Activated T-cell treated with anti-CD3 and anti-CD28 coated beads, Interleukin-2, amount 50 U/mL, for 72 hours (primary cell): ENCODE measurements at places on chromosomes 12 and 14. TPM values are rescaled to one million over a fixed set of nuclear protein-coding genes. Genes with fewer than 3 reads are reported as not detected.
A peak's percentile ranks its signal among the peaks of the same experiment; 100 is the strongest.

CLEC1A gene
- not detected for total RNA-seq

RIMBP2 gene
- total RNA-seq = 0.14 TPM

GUCY2C gene
- total RNA-seq = not detected

REM2 gene
- 4.6 TPM for total RNA-seq

DNA sequence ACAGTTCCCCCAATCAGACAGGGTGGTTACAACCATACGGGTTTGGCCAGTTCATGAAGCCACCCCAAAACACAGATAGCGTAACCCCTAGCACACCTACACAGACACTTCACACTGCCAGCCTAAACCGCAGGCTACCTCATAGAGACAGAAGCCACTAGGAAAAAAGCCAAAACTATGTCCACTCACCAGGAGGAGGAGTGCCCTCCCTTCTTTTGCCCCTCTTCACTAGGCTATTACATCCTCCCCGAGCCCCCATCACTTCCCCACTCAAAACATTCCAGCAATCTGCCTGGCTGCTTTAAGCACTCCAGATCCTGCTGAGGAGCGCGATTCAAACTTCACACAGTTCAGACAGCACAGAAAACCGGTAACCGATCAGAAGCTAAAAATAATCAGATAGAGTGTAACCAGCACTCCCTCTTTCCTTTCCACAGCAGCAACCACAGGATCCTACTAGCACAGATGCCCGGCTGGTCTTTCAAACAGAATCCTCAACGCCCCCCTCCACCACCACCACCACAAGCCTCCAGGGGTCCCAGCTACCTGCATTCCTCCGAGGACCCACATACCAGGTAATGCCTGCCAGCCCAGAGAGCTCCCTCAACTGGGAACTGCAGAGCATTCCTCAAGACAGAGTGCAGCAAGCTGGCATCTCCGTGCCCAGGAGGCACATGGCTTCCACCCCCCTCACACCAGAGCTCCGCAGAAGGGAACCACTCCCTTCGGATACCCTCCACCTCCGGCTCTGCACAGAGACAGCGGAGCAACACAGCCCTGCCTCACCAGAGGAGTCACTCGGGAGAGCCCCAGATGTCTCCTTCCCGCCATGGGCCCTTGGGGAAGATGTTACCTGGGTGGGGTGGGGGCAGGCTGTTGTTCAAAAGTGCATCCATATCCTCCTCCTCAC, 1.5 kb downstream of the CHD4 start:
- no peak overlapping the region for H3K4me3 ChIP-seq
- peaks cover 33% of the 10 kb centered on the region for H3K36me3 ChIP-seq
- no peaks in the 10 kb centered on the region for H3K27me3 ChIP-seq
- H3K27ac ChIP-seq = peak overlapping the region; percentile 95
- peaks cover 47% of the 10 kb centered on the region for H3K4me1 ChIP-seq

DNA sequence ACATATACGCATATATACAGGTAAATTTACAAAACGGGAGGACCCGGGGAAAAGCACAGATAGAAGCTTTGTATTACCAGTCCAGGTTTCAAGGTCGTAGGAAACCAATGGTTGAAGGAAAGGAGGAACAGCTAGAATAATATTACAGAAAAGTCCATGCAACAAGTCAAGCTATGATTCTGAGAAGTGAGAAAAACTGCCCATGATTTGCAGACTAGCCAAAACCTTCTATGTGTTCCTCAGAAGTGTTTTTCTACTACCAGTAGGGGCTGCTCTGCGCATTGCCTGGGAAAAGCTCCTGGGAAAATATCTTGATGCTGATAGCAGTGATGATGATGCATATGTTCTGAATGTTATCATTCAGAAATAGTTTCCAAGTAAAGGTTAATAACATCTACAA, 2.2 kb downstream of the PDZRN4 start:
- peaks cover 6% of the 10 kb centered on the region for H3K36me3 ChIP-seq
- H3K27ac ChIP-seq = no peak overlapping the region
- H3K4me3 ChIP-seq = no peak overlapping the region
- H3K4me1 ChIP-seq = peaks cover 9% of the 10 kb centered on the region
- peaks cover 39% of the 10 kb centered on the region for H3K27me3 ChIP-seq
- DNase-seq = no peak

DNA sequence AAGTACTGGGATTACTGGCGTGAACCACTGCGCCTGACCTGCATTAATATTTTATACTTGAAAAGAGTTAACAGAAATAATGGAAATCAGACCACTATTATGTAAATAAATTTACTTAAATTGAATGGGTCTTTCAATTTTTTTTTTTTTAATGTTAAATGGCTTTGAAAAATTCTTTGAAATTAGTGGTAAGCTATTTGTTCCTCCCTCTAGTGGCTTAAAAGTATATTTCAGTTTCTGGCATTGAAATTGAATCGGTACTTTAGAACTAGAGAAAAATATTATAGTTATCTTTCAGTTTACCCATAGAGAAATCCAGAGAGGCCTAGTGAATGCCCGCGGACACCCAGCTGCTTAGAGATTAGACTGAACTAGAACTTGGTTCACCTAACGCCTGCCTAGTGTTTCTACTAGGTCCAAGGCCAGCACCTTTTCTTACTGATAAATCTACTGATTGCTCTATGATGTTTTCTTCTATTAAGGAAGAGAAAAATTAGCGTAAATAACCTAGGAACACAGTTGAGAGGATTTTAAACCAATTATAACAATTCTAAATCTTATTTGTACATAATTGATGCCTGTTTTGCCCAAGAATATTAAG, 106.5 kb downstream of the EML1 start:
- no peak overlapping the region for H3K27ac ChIP-seq
- peaks cover 8% of the 10 kb centered on the region for H3K27me3 ChIP-seq
- DNase-seq = no peak

GRCh38 chr12:124599074-124599999, 31.9 kb upstream of the NCOR2 start:
- peaks cover 20% of the 10 kb centered on the region for H3K4me1 ChIP-seq
- no peak overlapping the region for H3K27ac ChIP-seq
- H3K27me3 ChIP-seq = peaks cover 17% of the 10 kb centered on the region
- H3K4me3 ChIP-seq = no peak overlapping the region
- H3K36me3 ChIP-seq = no peaks in the 10 kb centered on the region

DNA sequence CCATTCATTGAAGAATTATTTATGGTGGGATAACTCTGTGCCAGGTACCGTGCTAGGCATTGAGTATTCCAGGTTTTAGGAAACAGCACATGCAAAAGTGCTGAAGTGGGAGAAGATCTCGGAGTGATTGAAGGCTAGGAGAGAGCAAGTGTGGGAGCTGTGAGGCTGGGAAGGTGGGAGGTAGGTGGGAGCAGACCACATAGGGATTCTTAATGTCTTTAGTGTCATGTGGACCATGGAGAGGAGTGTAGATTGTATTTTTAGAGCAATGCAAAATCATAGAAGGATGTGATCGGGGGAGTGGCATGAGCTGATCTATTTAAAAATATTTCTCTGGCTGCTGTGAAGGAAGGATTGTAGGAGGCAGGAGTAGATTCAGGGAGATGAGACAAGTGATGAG, 5.4 kb downstream of the PTPN11 start:
- H3K27ac ChIP-seq = peak overlapping the region; percentile 36
- peak overlapping the region; percentile 43 for H3K4me3 ChIP-seq
- DNase-seq = no peak
- peaks cover 53% of the 10 kb centered on the region for H3K4me1 ChIP-seq
- H3K27me3 ChIP-seq = no peaks in the 10 kb centered on the region

GRCh38 chr12:122126713-122127597, 47.1 kb downstream of the IL31 start:
- DNase-seq = no peak
- no peaks in the 10 kb centered on the region for H3K36me3 ChIP-seq
- no peak overlapping the region for H3K4me3 ChIP-seq
- H3K27me3 ChIP-seq = no peaks in the 10 kb centered on the region

DNA sequence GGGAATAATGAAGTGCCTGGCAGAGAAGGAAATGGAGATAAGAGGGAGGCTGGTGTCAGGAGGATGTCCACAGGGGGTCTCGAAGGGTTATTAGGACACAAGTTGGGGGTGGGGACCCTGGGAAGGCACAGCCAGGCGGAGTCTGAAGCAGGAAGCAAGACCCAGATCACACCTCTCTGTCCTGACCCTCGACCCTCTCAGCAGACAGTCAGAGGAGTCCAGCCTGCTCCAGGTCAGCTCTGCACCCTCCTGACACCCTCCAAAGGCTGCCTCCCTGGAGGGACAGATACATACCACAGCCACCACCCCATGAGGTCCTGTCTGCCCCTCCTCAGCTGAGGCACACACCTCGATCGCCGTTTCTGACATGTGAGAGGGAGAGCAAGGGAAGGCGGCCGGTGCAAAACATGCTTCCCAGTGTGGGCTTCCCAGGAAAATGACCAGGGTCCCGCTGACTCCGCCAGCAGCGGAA, 9.0 kb downstream of the BCL11B start:
- no peaks in the 10 kb centered on the region for H3K27me3 ChIP-seq
- peaks cover 98% of the 10 kb centered on the region for H3K4me1 ChIP-seq
- H3K36me3 ChIP-seq = peaks cover 8% of the 10 kb centered on the region
- peak overlapping the region; percentile 96 for H3K27ac ChIP-seq

- DNase-seq = peak; percentile 44
- H3K4me3 ChIP-seq = peak overlapping the region; percentile 83
- H3K4me1 ChIP-seq = peaks cover 15% of the 10 kb centered on the region
- H3K27me3 ChIP-seq = peaks cover 13% of the 10 kb centered on the region
- no peaks in the 10 kb centered on the region for H3K36me3 ChIP-seq
- no peak overlapping the region for H3K27ac ChIP-seq
Measured at GRCh38 chr14:105087308-105087962, 22.2 kb upstream of the GPR132 start.

DNA sequence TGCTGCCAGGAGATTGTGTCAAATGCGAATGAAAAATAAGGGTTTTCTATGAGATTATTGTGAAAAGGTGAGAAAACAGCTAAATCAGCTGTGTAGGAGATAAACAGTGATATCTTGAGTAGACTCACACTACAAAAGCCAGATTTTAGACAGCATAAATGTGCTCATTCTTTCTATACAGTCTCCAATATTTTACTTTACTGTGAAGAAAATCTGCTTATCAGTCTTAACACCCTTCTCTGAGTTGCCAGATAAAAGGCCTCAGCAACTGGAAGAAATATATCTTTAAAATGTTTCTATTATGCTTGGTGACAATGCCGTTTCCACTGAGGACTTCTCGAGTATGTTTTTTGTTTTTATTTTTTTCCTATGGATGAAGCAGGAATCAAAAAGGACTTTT, 47.0 kb upstream of the PTCSC3 start:
- H3K27me3 ChIP-seq = peaks cover 10% of the 10 kb centered on the region
- H3K36me3 ChIP-seq = no peaks in the 10 kb centered on the region
- H3K27ac ChIP-seq = no peak overlapping the region
- no peak for DNase-seq
- H3K4me3 ChIP-seq = no peak overlapping the region

- no peaks in the 10 kb centered on the region for H3K27me3 ChIP-seq
- peak overlapping the region; percentile 86 for H3K4me3 ChIP-seq
- no peaks in the 10 kb centered on the region for H3K36me3 ChIP-seq
Measured at GRCh38 chr14:68813318-68813838, 20.5 kb upstream of the ZFP36L1 start.

- H3K27me3 ChIP-seq = peaks cover 48% of the 10 kb centered on the region
- H3K4me1 ChIP-seq = peaks cover 23% of the 10 kb centered on the region
- DNase-seq = no peak
- no peak overlapping the region for H3K27ac ChIP-seq
Measured at GRCh38 chr14:71773898-71774481, 158.2 kb upstream of the RGS6 start.

- no peak for DNase-seq
- no peak overlapping the region for H3K4me3 ChIP-seq
- H3K36me3 ChIP-seq = no peaks in the 10 kb centered on the region
- H3K4me1 ChIP-seq = no peaks in the 10 kb centered on the region
Measured at GRCh38 chr12:110174373-110174996, 50.3 kb downstream of the IFT81 start.
